ENCODE measurements at places on chromosomes 16 and 17. TPM values are rescaled to one million over a fixed set of nuclear protein-coding genes. Genes with fewer than 3 reads are reported as not detected.

TMEM220 gene
- 5.7 TPM for total RNA-seq

CPSF4L gene
- not detected for total RNA-seq

PPP1R1B gene
- 0.75 TPM for total RNA-seq

SMIM5 gene
- 1.7 TPM for total RNA-seq

KRT9 gene
- total RNA-seq, result not detected

WNT9B gene
- total RNA-seq, result 1.6 TPM

COG7 gene
- total RNA-seq, result 42.5 TPM

LASP1 gene
- total RNA-seq, result 152 TPM

HSPB9 gene
- total RNA-seq, result not detected

USH1G gene
- total RNA-seq, result 3.9 TPM

CCDC154 gene
- total RNA-seq, result 3.9 TPM

FAM171A2 gene
- 58.0 TPM for total RNA-seq

DNAAF1 gene
- 0.47 TPM for total RNA-seq

MGAT5B gene
- 1.0 TPM for total RNA-seq

TRPV3 gene
- total RNA-seq, result 3.6 TPM

ZSWIM7 gene
- total RNA-seq, result 27.0 TPM

CDH5 gene
- total RNA-seq, result 0.09 TPM

METTL9 gene
- total RNA-seq, result 142 TPM

FBF1 gene
- 24.6 TPM for total RNA-seq

SCGB1C2 gene
- not detected for total RNA-seq

GGNBP2 gene
- total RNA-seq, result 67.5 TPM

NXPH3 gene
- 0.82 TPM for total RNA-seq

SCNN1B gene
- total RNA-seq, result not detected

SYT17 gene
- 7.4 TPM for total RNA-seq

TRIM16 gene
- total RNA-seq, result 35.9 TPM

PITPNM3 gene
- total RNA-seq, result 1.9 TPM

SSTR5 gene
- total RNA-seq, result not detected

DDX42 gene
- 186 TPM for total RNA-seq

AOC3 gene
- 2.3 TPM for total RNA-seq

PABPN1L gene
- total RNA-seq, result 0.40 TPM

SLC5A2 gene
- total RNA-seq, result 0.36 TPM

C17orf75 gene
- total RNA-seq, result 34.3 TPM

PDIA2 gene
- total RNA-seq, result 2.7 TPM

TCAP gene
- 3.0 TPM for total RNA-seq

CBFA2T3 gene
- total RNA-seq, result 11.5 TPM

CPNE7 gene
- 1.2 TPM for total RNA-seq

TTC19 gene
- 38.5 TPM for total RNA-seq

ABCA9 gene
- total RNA-seq, result 1.5 TPM

CNTNAP1 gene
- total RNA-seq, result 20.5 TPM

EXOC3L1 gene
- total RNA-seq, result not detected

ABCA10 gene
- total RNA-seq, result 0.74 TPM

ZNF821 gene
- total RNA-seq, result 27.1 TPM

TBC1D3E gene
- total RNA-seq, result not detected

PIP4K2B gene
- 81.1 TPM for total RNA-seq

PIK3R6 gene
- not detected for total RNA-seq

RND2 gene
- total RNA-seq, result 7.6 TPM

SHBG gene
- total RNA-seq, result 0.60 TPM

SGCA gene
- total RNA-seq, result not detected

ABHD15 gene
- 5.2 TPM for total RNA-seq

TMEM114 gene
- total RNA-seq, result not detected

PEX12 gene
- 7.5 TPM for total RNA-seq

CRHR1 gene
- 0.36 TPM for total RNA-seq

DNAJC7 gene
- total RNA-seq, result 103 TPM

ITGAL gene
- total RNA-seq, result 0.45 TPM

TNS4 gene
- not detected for total RNA-seq

FAM222B gene
- total RNA-seq, result 37.9 TPM

MAPT gene
- total RNA-seq, result 3.1 TPM

MILR1 gene
- total RNA-seq, result 0.54 TPM

SBK1 gene
- total RNA-seq, result 51.9 TPM
